ENCODE measurements at places on chromosomes 3 and 15.

- no peak for DNase-seq
Measured at GRCh38 chr3:105285653-105286241, 81.0 kb upstream of the ALCAM start.

DNA sequence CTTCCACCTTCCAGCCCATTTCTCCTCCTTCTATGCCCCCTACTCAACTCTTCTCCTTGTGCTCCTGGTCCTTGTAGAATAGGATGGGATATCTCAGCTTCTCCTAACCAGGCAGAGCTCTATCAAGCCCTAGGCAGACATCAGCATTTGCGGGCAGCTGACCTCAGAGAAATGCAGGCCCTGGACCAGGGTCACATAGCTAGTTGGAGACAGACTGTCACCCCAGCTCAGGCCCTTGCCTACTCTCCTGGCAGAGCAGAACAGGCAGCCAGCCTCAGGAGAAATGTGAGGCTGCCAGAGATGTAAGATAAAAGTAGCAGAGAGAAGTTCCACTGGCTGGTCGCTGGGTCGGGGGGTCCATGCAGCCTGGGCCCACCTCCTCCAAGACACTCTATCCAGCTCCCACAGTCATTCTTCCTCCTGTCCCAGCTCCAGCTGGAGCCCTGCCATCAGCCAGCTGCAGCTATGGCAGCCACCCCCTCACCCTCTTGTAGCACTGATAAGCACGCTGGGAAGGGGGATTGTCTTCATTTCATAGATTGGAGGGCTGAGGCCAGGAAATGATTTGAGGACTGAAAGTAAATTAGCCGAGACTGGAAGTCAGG, 4.0 kb downstream of the CYP8B1 start:
- peak; percentile 21 for DNase-seq

DNA sequence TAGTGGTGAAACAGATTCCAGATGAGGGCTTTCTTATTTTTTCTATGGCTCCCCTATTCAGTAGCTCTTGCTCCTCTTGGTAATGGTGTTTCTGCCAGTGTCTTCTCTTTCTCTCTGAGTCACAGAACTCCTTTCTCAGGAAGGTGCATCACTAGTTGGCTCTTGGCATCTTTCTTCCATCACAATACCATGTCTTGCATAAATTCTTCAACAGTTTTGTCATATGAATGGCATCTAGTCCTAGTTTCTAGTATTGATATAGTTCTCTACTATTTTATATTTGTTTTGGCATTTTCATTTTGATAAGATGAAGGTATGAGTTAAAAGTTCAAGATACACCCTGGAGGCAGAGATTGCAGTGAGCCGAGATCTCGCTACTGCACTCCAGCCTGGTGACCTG, 51.0 kb downstream of the REC114 start:
- no peak for DNase-seq

DNA sequence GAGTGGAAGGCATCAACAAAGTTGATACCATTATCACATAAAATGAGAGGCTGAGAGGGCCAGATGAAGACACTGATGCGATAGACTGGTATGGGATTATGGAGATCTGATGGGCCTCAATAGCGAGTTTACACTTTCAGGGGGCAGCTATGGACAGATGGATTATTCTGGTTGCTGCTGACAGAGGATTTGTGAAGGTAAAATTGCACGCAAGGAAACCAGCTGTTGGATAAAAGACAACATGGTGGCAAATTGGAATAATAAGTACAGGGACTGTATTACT, 203.9 kb downstream of the MBNL1 start:
- no peak for DNase-seq

DNA sequence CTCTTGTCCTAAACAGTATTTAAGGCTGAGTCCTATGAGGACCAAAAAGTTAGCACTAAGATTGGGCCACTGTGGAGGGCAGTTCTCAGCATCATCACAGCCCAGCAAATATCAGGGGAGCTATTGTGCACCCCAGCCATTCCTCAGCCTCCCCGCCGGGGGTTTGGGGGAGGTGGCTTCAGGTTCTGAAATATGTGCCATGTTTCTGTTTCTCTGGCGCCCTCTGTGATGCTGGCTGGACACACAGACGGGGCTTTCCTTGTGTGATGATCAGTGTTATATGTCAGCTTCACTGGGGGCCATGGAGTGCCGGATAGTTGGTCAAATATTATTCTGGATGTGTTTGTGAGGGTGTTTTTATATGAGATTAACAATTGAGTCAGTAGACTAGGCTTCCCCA, 106.8 kb downstream of the GABRG3 start:
- no peak for DNase-seq

GRCh38 chr3:52077925-52078324, 21.6 kb upstream of the DUSP7 start:
- no peak for DNase-seq

DNA sequence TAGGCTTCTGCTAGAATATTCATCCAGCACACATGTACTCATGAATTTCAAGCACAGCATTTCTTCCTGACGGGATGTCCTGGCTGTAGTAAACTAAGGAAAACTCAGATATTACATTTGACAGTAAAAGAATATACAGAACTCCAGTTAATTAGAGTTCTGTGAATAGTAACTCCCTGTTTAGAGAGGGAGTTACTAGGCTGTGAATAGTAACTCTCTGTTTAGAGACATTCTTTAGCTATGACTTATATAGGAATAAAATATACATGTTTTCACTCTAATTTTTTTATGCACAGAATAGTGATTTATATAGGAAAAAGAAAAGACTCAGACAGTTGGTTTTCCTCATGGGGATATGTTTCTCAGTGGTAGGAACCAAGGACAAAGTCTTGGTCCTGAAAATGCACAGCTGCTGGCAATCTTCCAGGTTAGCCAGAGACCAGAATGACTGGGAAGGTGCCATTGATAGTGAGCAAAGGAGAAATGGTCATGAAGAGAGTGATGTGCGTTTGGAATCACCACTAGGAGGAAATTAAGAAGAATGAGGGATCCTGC, 480.7 kb upstream of the THBS1 start:
- DNase-seq = no peak

- DNase-seq = no peak
Measured at GRCh38 chr3:181933052-181933618, 221.4 kb downstream of the SOX2 start.
